CD4-positive, alpha-beta T cell treated with Interferon gamma for 1 hour (primary cell): ENCODE measurements at places on chromosomes 5 and 9.

- no peak for DNase-seq
Measured at GRCh38 chr5:32027717-32028458, 146.2 kb downstream of the GOLPH3 start.

GRCh38 chr5:141867139-141867538, 11.1 kb downstream of the PCDH1 start:
- DNase-seq = no peak

DNA sequence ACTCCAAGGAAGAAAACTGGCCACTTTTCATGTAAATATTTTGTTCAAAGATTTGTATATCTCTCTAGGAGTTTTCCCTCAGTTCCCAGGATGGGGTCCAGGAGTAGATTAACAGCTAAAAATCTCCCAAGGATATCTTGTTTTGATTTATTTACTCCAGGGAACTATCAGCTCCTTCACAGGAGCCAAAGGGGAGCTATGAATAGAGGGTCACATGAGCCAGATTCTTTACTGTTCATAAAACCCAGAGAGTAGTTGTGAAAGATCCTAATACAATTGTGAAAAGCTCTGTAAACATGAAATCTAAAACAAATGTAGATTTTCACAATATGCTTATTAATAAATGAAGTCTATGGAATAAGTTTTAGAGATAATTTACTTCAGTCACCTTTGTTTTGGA, 16.9 kb downstream of the DIMT1 start:
- no peak for DNase-seq

DNA sequence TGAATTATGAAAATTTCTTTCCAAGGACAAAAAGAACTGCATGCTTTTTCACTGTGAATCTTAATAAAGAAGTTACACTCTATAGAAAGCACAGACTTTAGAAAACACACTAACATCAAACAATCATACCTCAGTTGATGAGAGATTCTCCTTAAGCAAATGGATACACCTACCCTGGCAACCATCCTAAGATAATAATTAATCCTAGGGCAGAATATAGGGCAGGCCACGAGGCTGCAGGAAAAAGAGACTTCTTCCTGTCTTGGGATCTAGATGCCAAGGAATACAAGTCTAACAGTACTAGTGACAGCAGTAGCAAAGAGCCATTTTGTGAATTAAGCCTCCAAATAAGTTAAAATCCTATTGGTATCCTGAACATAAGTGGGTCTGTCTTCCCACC, 395.4 kb downstream of the EFNA5 start:
- DNase-seq = no peak

GRCh38 chr5:154397652-154398406, 48.0 kb upstream of the SAP30L start:
- no peak for DNase-seq

DNA sequence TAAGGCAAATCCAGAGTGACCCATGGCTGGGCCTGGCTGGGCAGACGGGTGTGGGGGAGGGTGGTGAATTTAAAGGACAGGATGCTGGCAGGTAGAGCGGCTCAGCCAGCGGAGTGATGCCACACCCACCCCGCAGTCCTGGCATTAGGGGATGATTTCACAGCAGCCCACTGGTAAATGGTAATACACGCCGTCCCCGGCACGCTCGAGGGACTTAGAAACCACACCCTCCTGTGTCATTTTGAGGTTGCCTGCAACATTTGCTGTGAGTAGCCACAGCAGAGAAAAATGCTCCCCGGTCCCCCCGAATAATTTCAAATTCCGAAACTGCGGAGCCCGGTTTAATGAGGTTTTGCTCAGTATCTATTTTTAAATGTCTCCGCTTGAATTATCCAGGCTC, 71.3 kb upstream of the FCN2 start:
- no peak for DNase-seq

- DNase-seq = no peak
Measured at GRCh38 chr5:155532621-155533311, 519.2 kb downstream of the KIF4B start.

- DNase-seq = no peak
Measured at GRCh38 chr9:1031951-1032601, 18.1 kb upstream of the DMRT2 start.

- no peak for DNase-seq
Measured at GRCh38 chr5:93017849-93018248, 563.2 kb downstream of the NR2F1-AS1 start.
